ENCODE measurements at places on chromosomes 4 and X.

GRCh38 chr4:168637872-168638756 lies 141.3 kb downstream of the PALLD start:
- no peak for DNase-seq

DNA sequence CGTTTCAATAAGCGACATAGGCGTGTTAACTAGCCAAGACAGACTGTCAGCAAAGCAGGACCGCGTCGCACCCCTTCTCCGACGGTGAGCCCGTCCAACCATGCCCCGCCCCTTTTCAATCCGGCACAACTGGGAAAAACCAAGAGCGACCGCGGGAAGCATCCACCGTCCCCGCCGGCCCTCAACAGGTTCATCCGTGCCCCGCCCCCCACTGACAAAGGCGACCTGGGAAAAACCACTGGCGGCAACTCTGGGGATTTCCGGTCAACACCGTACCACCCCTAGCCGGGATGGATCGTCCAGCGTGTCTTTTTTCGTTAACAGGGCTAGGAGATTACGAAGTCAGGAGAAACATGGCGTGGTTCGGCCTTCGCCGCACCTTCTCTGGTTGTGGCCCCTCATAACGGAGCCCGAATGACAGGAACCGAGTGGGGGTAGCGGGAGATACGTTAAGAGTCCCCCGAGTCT lies 377 bp downstream of the TIMM17B start:
- DNase-seq: no peak

GRCh38 chr4:24798036-24798610 lies 2.8 kb downstream of the SOD3 start:
- no peak for DNase-seq

GRCh38 chr4:73540826-73541225 lies 59.3 kb downstream of the AFM start:
- DNase-seq: no peak

DNA sequence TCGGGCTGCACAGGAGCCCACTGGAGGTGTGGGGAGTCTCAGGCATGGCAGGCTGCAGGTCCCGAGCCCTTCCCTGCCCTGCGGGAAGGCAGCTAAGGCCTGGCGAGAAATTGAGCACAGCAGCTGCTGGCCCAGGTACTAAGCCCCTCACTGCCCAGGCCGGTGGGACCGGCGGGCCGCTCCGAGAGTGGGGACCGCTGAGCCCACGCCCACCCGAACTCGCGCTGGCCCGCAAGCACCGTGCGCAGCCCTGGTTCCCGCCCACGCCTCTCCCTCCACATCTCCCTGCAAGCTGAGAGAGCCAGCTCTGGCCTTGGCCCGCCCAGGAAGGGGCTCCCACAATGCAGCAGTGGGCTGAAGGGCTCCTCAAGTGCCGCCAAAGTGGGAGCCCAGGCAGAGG lies 82.0 kb upstream of the NEIL3 start:
- no peak for DNase-seq

- no peak for DNase-seq
These were observed 60.4 kb downstream of the CASP3 start for GRCh38 chr4:184588893-184589292.

GRCh38 chr4:26647523-26648224 lies 63.8 kb downstream of the TBC1D19 start:
- peak; percentile 42 for DNase-seq
